LHCN-M2 (cell line): ENCODE measurements at places on chromosomes 16 and 17. TPM values are rescaled to one million over a fixed set of nuclear protein-coding genes. Genes with fewer than 3 reads are reported as not detected.

- no peak for DNase-seq
These were observed 23.7 kb upstream of the XYLT2 start for GRCh38 chr17:50322271-50322670.

The GNAO1 gene
- total RNA-seq: under 0.01 TPM in 1 of 2 replicates, not detected in the other

GRCh38 chr16:6484081-6484480 is 848.6 kb upstream of the RBFOX1 start:
- DNase-seq: no peak

GRCh38 chr16:69848637-69849545 is 86.8 kb downstream of the WWP2 start:
- DNase-seq: peak; percentile 92

DNA sequence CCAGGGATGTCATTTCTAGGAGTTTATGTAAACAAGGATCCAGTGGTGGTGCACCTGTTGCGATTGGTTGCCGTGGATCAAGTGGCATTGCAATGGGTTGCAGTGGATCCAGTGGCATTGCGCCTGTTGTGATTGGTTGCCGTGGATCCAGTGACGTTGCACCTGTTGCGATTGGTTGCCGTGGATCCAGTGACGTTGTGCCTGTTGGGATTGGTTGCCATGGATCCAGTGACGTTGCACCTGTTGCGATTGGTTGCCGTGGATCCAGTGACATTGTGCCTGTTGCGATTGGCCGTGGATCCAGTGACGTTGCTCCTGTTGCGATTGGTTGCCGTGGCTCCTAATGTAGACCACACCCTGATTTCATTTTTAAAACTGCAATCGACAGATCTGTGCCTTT is 56.2 kb upstream of the CRISPLD2 start:
- peak; percentile 27 for DNase-seq

The DNASE1L2 gene
- 1.4 and 2.2 TPM in 2 replicates for total RNA-seq

GRCh38 chr17:75366432-75366831 is 39.0 kb downstream of the GRB2 start:
- no peak for DNase-seq

DNA sequence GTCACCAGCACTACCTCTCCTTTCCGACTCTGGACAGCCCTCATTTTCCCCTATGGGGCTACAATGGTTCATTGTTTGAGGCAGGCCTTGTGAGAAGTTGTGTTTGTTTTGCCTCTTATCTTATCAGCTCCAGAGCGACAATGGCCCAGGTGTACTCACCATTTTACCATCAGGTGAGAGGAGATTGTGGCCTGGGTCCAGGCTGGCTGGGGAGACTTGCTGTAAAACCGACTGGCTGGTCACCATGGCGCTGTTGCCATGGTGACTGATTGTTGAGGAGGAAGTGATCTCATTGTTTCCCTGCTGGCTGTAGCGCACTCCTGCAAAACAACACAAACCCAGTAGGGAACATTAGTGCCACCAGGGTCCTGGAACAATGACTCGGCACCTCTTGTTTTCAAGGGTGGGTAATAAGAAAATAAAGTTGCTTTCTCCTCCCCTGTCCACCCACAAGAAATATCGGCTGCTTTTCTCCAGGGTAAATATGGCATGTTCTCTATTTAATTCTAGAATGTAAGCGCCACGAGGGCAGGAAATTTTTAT is 34.4 kb downstream of the HNF1B start:
- peak; percentile 32 for DNase-seq

The C16orf96 gene
- total RNA-seq: 0.06 TPM in 1 of 2 replicates, not detected in the other

DNA sequence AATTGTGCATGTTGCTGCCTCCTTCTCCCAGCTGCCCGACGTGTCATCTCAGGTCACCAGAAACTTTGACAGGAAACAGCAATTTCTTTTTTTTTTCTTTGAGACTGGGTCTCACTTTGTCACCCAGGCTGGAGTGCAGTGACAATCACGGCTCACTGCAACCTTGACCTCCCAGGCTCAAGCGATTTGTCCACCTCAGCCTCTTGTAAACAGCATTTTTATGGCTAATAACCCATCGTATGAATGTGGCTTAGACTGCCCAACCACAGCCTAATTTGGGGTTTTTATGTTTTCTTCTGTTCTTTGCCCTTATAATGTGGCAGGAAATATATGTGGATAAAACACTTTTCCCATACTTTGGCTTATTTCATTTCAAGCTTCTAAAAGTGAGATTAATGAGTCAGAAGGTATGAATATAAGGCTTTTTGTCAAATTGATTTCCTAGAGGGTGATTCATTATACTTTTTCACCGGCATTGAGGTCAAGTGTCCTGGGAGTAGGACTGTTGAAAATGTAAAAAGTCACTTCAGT is 31.0 kb upstream of the SLC5A10 start:
- DNase-seq: peak; percentile 38

DNA sequence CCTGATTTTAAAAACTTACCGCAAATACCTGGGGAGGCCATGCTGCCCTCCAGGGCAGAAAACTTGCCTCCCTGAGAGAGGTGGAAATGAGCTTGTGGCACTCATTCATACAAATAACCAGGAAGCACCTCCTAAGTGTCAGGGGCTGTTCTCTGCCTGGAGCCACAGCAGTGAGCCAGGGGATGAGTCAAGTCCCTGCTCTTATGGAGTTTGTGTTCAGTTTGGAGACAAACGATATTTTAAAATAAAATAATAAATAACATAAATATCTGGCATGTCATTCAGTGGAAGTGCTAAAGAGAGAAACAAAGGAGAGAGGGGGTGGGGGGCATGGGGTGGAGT is 313.8 kb downstream of the C16orf95 start:
- DNase-seq: peak; percentile 41

The DVL2 gene
- 64.8 and 71.4 TPM in 2 replicates for total RNA-seq

- DNase-seq: peak; percentile 53
These were observed 87.3 kb downstream of the MAP2K6 start for GRCh38 chr17:69501591-69502468.

GRCh38 chr17:44924107-44924544 is 8.8 kb upstream of the GFAP start:
- no peak for DNase-seq

The BEAN1 gene
- total RNA-seq: 0.19 and 1.4 TPM in 2 replicates

DNA sequence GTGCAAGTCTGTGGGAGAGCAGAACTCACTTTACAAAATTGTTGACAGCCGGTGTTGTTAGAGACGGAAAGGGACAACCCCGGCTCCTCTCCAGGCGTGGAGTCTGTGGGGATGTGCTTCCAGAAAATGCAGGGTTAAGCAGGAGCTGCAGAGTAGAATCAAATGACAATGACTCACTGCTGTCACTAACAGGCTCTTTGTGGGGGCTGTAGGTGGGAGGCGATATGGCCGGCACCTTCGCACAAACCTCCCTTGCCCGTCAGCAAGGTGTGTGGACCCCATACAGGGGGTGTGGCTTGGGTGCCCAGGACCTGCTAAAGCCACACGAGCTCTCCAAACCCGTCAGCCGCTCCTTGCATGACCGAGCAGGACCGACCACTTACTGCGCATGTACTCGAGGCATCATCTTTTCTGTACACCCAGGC is 5.8 kb downstream of the PDK2 start:
- DNase-seq: no peak

GRCh38 chr17:75250009-75250471 is 11.4 kb downstream of the GGA3 start:
- peak; percentile 85 for DNase-seq

GRCh38 chr17:14310101-14310500 is 9.2 kb downstream of the HS3ST3B1 start:
- DNase-seq: no peak

DNA sequence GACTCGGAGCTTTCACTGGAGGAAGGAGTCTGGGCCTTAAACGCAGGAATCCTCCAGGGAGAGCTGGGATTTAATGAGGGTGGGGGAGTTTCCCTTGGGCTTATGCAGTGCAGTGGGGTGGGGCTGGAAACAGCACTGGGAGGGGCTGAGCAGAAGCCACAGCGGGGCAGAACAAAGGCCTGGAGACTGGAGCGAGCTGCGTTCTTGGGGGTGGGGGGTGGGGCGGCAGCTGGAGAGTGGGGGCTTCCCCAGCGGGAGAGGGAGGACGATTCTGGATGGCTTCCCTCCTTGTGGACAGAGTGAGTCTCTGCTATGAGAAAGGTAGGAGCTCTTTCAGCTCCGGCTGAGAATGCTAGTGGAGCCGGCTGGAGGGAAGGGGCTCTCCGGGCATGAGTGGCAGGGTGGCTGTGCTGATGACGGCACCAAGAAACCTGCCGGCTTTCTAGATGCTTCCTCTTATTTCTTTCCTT is 406.0 kb downstream of the SEC14L1 start:
- no peak for DNase-seq

DNA sequence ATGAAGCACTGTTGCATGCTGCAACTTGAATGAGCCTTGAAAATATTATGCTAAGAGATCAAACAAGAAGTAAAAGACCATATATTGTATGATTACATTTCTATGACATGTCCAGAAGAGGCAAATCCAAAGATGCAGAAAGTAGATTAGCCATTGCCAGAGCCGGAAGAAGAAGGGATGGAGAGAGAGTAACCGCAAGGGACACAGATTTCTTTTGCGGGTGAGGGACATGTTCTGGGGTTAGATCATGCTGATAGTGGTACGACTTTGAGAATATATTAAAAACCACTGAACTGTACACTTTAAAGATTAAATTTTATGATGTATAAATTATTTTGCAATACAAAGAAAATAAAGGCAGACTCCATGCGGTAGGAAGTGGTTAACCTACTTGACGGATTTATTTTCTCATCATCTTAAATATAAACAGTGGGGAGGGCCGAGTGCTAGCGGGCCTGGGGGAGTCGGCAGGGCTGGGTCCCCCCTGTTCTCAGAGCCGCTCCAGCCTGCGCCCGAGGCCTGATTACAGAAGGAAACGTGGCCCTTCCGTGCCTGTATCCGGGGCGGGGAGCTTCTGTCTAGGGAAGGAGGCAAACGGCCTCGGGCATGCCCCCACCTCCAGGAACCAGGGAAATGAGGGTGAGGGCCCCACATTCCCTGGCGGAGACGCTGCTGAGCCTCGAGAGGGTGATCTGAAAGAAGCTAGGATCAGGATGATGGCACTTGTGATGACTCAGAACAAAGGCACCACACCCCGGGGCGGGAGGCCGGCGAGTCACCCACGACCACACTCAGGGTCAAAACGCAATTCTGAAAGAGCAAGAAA is 48.0 kb downstream of the SHCBP1 start:
- DNase-seq: peak; percentile 44

GRCh38 chr17:67466251-67466796 is 89.2 kb downstream of the PITPNC1 start:
- DNase-seq: no peak

The DBNDD1 gene
- 8.5 and 10.8 TPM in 2 replicates for total RNA-seq

The PRM1 gene
- not detected in 2 replicates for total RNA-seq

GRCh38 chr16:85457366-85457765 is 155.8 kb upstream of the GSE1 start:
- no peak for DNase-seq

The TPSG1 gene
- not detected in 2 replicates for total RNA-seq

GRCh38 chr17:29835435-29836351 is 94.3 kb downstream of the SSH2 start:
- peak; percentile 35 for DNase-seq

The EPN3 gene
- total RNA-seq: 0.11 TPM in 1 of 2 replicates, not detected in the other

DNA sequence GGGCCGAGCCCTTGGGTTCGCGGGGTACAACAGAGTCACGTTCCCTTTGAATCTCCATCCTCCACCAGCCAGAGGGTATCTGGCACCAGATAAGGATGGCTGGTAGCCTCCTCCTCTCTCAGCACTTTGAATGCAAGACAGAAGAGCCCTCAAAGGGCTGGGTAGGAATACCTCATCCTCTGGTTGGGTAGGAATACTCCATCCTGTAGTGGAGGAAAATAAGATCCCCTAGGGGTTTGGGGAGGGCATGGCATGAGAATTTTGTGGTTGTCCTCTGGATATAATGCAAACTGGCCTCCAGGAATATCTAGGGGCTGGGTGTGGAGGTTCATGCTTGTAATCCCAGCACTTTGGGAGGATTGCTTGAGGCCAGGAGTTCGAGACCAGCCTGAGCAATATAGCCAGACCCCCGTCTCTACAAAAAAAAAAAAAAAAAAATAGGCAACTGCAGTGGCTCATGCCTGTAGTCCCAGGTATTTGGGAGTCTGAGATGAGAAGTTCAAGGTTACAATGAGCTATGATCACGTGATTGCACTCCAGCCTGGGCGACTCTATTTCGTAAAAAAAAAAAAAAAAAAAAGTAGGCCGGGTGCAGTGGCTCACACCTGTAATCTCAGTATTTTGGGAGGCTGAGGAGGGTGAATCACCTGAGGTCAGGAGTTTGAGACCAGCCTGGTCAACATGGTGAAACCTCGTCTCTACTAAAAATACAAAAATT is 2.7 kb downstream of the IGFBP4 start:
- peak; percentile 75 for DNase-seq

DNA sequence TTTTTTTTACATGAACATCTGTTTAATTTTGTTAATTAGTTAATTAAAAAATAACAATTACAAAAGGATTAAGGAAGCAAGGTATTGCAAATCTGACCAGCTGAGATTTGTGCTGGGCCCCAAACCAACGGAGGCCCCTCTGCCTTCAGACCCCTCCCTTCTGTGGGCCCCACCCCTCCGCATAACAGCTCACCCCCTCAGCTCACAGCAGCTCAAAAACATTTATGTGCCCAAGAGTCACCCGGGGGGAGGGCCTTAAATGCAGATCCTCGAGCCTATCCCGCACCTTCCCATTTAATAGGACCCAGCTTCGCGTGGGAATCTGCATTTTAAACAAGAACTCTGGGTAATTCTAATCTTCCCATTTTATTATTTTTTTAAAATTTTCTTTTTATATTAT is 75.0 kb downstream of the MGAT5B start:
- no peak for DNase-seq

The SCN4A gene
- 0.06 TPM in 1 of 2 replicates, not detected in the other for total RNA-seq

The SSTR5 gene
- total RNA-seq: 0.64 and 0.98 TPM in 2 replicates

The CLEC18B gene
- total RNA-seq: 0.38 TPM in 1 of 2 replicates, not detected in the other

DNA sequence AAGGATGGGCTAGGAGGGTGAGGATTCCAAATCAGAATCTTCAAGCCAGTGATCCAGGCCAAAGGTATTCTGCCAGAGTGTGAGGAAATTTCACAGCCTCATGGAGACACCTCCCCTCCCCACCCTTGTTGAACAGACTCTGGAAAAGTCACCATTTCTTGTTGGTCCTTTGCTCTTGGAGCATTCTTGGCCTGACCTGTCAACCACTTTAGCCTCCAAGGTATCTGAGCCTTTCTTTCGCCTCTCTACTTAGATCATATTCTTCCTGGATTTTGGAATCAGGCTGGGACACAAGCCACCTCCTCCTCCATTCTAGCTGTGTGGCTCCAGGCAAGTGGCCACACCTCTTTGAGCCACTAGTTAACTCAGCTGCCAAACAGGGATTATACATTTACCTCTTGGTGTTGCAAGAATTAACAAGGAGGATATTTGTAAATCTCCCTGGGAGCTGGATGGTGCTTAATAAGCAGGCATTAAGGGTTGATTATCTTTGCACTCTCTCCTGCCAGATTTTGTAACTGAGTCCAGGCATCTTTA is 193.5 kb downstream of the WWOX start:
- DNase-seq: no peak
